ENCODE measurements at places on chromosomes 13 and 19.
A peak's percentile ranks its signal among the peaks of the same experiment; 100 is the strongest.

DNA sequence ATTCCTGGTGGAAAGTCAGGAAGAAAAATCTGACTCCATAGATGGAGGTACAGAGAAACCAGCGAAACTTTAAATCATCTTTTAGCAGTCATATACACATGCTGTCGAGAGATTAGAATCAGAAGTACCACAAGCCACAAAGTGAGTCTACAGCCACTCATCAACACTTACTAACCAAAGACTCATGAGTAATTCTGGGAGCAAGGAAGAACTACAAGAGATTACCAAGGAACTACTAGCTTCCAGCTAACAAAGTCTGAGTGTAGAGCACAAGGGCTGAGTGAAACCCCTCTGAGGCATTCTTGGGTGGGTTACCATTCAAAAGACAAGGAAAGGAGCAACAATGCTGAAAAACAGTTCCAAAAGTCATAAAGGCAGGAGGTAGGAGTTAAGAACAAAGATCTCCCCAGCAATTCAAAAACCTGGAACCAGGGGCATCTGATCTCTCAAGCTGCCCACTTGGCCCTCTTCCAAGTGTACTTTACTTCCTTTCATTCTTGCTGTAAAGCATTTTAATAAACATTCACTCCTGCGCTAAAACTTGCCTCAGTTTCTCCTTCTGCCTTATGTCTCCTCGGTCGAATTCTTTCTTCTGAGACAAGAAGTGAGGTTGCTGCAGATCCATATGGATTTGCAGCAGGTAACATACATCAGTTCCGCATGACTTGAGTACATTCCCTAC lies 13.0 kb downstream of the RBM26 start:
- DNase-seq, result peak; percentile 17

DNA sequence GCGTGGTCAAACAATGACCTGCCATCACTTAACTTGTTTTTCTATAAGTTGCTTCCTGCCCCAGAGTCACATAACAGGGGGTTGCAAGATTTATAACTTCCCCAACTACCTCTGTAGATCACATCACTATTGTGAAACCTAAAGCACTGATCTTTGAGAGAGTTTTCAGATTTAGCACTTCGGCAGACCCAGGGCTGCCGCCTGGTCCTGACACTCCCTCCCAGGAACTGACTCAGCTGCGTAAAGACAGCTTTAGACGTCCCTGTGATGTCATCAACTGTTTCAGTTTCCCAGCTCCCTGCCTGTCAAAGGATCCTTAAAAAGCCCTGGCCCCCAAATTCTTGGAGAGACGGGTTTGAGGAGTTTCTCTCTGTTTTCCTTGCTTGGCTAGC lies 33.3 kb downstream of the IGFL2 start:
- DNase-seq, result no peak

DNA sequence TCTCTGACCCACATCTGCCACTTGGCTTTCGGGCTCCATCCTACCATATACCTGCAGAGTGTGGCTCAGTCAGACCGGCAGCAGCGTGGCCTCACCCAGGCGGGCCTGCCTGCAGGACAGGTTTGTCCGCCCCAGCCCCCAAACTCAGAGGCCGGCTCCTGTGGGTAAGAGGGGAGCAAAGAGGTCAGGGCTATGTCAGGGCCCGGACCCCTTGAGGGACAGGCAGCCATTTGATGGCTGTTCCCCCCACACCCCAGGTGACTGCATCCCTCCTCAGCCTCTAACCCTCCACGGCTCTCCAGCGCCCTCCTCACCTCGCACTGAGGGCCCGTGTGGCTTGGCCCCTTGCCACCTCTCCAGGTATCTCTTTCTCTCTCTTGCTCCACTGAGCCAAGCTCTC lies 12.3 kb upstream of the ZBTB32 start:
- no peak for DNase-seq

- DNase-seq, result no peak
Observed at GRCh38 chr19:9608912-9609311, 12.1 kb downstream of the ZNF561 start.

DNA sequence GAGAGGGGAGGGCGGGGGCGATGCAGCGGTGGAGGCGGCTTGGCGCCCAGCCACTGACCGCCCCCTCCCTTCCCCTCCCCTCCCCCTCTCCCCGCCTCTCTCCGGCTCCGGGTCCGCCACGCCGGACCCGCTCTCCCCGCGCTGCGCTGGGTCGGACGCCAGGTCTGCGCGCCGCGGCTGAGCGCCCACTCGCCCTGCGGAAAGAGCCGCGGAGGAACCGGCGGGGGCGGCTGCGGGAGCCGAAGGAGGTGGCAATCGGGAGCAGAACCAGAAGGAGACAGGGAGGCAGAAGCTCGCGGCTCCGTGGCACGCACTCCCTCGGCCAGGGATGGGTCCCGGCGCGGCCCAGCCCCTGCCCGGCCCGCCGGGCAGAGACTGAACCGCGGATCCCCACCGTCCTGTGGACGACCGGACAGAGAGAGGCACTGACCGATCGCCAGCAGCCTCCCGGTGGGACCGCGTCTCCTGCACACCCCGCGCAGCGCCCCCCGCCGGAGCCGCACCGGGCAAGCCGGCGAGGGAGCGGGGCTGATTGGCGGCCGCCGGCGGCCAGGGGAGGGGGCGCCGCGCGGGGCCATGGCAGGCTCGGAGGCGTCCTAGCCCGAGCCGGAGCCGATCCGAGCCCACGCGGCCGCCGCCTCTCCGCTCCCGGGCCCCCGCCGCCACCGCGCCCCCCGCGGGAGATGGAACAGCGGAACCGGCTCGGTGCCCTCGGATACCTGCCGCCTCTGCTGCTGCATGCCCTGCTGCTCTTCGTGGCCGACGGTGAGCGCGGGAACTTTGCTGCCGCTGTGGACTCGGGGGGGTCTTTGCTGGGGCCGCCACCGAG lies at the start of gene VSTM2B:
VSTM2B (plus strand) TSS at position 94 of the 829 bp plus-strand sequence; CDS start at position 684, 590 bp downstream.
- no peak for DNase-seq

GRCh38 chr13:21058361-21058760 lies 3.0 kb downstream of the LATS2 start:
- no peak for DNase-seq

DNA sequence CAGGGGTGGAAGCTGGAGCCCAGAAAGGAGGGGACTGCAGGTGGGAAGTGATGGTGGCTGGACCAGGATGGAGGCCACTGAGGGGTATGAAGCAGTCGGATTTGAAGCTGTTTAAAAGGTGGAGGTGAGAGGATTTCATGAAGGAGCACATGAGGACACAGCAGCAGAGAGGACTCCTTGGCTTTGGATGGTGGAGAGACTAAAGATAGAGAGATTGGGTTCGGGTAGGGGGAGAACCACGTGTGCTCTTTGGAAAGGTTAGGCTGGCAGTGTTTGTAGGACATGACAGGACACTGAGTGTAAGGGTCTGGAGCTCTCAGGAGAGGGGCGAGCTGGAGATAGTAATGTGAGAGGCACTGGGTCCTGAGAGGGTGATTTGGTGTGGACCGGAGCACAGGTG lies 8.8 kb downstream of the SNRPD2 start:
- DNase-seq, result no peak

GRCh38 chr13:40446365-40446764 lies 220.1 kb downstream of the FOXO1 start:
- DNase-seq, result no peak

- DNase-seq, result no peak
Observed at GRCh38 chr19:45306518-45307027, 16.1 kb downstream of the CKM start.

DNA sequence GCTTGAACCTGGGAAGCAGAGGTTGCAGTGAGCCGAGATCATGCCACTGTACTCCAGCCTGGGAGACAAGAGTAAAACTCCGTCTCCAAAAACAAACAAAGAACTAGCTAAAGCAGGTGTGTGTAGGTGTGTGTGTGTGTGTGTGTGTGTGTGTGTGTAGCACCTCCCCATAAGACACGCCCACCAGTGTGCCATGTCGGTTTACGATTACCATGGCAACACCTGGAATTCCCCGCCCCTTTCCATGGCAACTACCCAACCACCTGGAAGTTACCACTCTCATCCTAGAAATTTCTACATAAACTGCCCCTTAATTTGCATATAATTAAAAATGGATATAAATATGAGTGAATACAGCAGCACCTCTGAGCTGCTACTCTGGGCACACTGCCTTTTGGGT lies 80.9 kb upstream of the ADGRE5 start:
- DNase-seq, result no peak

DNA sequence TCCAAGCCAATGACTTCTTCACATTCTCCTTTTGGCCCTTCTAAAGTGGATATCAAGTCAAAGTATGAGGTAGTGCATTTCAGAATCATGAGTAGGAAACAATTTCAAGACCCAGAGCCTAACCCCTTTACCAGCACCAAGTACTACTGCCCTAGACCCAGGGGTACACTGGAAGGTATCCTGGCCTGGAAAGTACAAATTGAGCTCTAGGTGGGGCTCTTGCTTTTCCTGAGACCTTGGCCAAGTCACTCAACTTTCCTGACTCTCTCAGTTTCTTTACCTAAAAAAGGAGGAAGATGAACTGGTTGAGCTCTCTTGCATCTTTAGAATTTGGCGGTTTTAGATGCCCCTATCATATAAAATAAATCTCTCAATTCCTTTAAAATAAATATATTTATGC lies 204.7 kb downstream of the FGF14 start:
- DNase-seq, result no peak

- no peak for DNase-seq
Observed at GRCh38 chr13:110877737-110878258, 37.1 kb downstream of the ANKRD10 start.

- peak; percentile 14 for DNase-seq
Observed at GRCh38 chr19:53158119-53158656, 665 bp downstream of the ZNF347 start.

Data from activated CD4-positive, alpha-beta T cell treated with anti-CD3 and anti-CD28 coated beads for 4 hours (primary cell).